ENCODE measurements at places on chromosomes 12 and 14.

GRCh38 chr12:95877622-95878021 lies 18.9 kb downstream of the SNRPF start:
- no peak for DNase-seq

DNA sequence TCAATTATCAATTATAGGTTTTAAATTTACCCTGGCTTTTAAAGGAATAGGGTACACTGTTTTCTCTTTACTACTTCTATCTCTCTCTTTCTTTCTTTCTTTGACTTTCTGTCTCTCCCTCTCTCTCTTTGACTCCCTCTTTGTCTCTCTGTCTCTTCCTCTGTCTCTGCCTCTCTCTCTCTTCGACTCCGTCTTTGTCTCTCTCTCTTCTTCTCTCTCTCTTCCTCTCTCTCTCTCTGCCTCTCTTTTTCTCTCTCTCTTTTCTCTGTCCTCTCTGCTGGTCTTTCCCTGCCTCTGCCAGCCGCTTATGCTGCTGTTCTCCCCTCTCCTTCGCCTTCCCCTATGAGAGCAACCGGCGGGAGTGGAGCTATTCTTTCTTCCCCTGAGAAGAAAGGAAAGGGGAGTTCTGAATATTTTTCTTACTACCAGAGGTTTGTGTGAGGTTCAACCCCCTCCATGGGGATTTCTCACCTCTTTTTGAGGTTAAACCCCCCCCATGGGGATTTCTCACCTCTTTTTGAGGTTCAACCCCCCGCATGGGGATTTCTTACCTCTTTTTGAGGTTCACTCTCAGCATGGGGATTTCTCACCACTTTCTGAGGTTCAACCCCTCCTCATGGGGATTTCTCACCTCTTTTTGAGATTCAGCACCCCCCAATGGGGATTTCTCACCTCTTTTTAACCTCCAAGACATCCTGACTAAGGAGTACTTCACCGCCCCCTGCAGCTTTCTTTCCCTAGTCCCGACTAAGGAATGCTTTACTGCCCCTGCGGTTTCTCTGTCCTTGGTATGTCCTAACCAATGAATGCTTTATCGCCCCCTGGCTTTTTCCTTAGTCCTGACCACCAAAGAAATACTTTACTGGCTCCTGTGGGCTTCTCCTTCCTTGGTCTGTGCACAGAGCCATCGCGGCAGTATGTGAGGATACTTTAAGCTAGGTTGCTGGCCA lies 27.4 kb upstream of the DDHD1 start:
- peak; percentile 23 for DNase-seq

DNA sequence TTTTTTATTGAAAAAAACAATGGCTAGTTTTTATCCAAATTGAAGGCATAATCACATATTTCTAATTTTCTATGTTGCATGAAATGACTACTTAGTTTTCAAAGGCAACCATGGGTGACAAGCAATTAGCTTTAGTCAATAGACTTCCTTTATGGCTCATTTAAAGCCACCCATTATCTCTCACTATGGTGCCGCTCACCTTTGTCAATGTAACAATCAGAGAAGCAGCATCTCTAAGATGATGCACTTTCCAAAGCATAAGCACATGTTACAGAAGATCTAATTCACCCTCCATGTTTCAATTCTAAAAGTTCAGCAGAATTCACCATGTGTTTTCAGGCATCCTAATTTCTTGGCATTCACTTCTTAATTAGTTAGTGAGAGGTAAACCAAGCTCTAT lies 166.6 kb upstream of the RPL10L start:
- DNase-seq = no peak

- no peak for DNase-seq
These were observed 162.9 kb upstream of the SYT10 start for GRCh38 chr12:33602515-33602914.

- no peak for DNase-seq
These were observed 216.7 kb downstream of the NUAK1 start for GRCh38 chr12:105921872-105922669.

DNA sequence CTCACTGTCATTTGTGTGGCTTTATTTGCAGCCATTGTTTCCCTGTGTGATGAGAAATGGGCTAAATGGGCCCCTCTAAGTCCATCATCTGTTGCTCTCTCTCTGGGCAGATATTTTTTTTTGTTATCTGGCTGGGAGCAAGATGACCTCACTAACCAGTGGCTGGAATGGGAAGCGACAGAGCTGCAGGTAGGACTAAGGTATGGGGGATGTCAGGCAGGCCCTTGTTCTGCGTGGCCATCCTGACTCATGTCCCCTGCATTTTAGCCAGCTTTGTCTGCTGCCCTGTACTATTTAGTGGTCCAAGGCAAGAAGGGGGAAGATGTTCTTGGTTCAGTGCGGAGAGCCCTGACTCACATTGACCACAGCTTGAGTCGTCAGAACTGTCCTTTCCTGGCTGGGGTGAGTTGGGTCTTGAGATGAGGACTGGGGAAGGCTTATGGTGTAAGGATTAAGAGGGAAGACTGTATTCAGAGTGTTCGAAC lies 1.3 kb downstream of the MARS1 start:
- DNase-seq = peak; percentile 27

GRCh38 chr12:92300777-92301176 lies 155.1 kb upstream of the BTG1 start:
- DNase-seq = no peak

DNA sequence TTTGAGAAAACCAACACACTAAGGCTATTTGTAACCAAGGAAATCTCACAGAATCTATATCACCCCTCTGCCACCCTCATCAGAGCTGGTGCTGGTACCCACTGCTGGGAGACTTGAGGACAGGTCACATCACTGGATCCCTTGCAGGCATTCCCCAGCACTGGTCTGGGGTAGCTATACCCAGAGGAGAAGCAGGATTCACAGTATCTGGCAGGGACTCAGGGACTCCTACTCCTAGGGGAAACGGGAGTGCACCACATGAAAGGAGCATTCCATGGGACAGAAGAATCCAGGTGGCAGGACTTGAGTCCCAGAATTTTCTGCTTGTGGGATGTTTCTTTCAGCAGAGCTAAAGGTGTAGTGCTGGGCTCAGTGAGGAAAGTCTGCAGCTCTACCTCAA lies 223.2 kb downstream of the ADGRD1 start:
- DNase-seq = no peak

DNA sequence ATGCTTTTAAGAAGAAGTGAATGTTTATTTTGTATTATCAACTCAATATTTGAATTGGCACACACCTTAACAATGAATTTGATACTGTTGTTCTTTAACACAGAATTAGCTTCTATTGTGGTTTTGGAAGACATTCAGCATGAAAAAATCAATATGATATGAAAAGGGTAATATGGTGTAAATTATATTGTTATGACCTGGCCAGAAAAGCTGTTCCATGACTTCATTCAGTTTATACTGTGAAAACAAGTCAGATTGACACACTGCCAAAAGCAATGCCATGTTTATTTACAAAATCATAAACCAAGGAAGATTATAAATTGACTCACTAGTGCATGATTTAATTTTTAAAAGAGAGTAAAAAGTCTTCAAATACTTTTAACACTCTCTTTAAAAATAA lies 851.4 kb upstream of the SEL1L start:
- DNase-seq = no peak

- DNase-seq = peak; percentile 26
These were observed at the start of gene PPP1R36 for GRCh38 chr14:64549791-64550620. Gene PPP1R36 (plus strand): TSS chr14:64549961. CDS start chr14:64549998, 37 bp downstream.

DNA sequence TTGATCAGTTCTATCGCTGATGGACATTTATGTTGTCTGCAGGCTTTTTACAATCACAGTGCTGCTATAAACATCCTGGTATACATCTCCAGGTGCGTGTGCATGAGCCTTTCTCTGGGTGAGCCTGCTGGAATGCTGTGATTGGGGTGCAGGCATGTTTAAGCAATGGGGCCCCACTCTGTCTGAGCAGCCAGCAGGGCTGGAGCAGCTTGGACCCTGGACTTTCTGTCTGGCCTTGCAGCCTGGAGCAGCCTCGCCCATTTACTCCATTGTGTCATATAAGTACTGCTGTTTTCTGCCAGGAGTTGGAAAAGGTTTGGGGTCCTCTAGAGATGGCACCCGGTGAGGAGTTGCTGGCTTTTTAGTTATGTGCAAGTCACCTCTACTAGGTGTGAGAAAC lies 199.0 kb downstream of the KIF26A start:
- no peak for DNase-seq

- no peak for DNase-seq
These were observed 230.0 kb upstream of the SRRM4 start for GRCh38 chr12:118751355-118751754.

GRCh38 chr12:31466768-31467167 lies 124.2 kb downstream of the DENND5B start:
- DNase-seq = peak; percentile 51

DNA sequence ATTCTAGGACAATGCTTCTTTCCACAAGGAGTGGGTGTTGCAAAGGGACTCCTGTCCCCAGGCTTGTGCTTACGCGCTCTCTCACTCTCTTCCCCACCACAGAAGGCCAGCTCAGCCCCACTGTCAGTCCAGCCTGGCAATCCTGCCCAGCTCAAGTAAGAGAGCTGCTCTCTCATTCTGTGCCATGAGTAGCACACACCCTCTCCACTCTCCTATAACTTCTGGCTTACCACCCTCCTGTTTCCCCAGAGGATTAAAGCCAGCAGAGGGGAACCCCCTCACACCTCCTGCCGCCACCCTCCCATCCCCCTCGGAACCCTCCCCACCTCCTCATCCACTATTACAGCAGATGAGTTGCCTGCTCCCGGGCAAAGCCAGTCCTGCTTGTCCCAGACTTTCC lies 17.1 kb downstream of the NCKAP5L start:
- DNase-seq = no peak

DNA sequence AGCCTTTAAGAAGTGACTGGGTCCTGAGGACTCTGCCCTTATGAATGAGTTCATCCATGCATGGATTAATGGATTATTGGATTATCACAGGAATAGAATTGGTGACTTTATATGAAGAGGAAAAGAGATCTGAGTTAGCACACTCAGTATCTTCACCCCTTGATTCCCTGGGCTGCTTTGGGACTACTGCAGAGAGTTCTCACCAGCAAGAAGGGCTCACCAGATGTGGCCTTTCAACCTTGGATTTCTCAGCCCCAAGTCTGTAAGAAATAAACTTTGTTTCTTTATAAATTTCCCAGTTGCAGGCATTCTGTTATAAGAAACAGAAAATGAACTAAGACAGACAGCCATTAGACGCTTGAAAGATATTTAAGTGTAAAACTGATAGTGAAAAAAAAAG lies 509.2 kb downstream of the FLRT2 start:
- no peak for DNase-seq

DNA sequence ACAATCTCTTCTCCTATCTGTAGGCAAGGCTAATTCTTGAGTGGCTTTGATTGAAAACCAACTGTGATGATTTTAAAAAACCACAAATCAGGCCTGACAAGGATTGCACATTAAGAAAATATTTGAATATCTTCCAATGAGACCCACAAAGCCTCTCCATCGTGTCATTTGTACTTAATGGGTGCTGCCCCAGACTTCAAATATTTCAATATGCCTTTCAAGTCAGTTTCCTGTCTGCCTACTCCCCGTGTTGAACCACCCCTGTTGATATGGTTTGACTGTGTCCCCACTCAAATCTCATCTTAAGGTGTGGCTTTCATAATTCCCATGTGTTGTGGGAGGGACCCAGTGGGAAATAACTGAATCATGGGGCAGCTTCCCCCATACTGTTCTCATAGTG lies 159.7 kb upstream of the EGLN3 start:
- no peak for DNase-seq

DNA sequence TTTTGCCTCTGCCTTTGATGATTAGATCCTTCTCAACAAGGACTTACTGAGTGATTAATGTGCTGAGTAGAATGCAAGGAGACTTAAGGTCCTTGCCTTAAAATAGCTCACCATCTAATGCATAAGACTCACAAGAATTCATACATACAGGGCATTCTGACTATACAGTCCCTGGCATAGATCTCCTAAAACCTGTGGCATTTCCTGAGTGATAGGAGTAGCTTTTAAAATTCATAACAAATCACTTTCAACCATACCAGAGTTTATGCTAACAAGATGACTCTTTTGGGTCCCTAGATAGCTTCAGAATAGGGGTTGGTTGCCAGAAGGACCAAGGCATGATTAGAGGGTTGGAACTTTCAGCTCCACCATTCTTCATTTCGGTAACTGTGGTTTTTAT lies 48.8 kb downstream of the STXBP6 start:
- peak; percentile 62 for DNase-seq

DNA sequence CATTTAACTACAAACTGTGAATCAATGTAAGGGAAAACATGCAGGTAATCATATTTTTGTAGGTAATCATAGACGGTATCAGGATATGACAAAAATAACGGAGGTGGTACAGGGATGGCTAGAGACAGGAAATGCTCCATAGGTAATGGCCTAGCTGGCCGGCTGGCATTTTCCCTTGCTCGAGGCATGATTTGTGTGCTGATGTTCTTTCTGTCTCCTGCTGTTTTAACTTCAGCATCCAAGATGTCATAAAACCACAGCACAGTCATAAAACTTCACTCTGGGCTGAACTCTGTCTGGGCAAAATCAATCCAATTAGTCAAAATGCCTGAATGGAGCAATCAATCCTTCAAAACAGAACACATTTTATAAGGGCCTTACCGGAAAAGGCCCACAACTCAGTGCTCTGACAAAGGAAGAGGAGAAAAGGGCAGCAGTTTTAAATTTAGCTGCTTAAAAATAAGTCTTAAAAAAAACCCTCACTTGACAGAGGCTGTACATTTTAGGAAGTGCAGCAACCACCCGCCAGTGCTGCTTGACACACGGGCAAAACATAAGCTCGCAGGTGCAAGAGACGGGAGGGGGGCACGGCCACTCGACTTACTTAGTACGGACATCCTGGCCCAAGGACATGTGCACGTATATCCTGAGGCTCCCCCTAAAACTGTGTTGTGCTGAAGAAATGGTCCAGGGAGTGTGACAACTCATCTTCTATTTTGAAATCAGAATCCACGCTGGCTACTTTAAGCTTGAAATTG lies 40.5 kb upstream of the GPR68 start:
- no peak for DNase-seq

DNA sequence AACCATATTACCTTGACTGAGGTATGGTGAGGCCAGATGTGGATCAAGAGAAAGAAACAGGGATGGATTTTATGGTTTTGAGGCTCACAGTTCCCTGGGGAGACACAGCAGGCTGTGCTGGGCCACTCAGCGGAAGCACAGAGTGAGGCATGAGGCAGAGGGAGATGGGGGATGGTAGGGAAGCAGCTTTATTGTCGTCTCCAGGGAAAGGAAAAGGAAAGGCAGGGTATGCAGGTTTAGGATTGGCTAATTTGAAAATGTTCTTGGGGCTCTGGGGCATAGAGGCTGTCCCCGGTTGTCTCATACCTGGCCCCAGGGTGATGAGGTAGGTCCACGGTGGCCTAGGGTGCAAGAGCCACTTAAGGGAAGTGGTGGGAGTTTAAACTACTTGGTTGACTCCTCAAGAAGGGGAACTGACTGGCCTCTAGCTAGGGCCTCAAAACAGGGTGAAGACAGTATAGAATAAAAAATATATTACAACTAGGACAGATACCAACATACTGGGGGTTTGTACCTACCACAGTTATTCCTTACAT lies 322.8 kb downstream of the RGS6 start:
- no peak for DNase-seq

DNA sequence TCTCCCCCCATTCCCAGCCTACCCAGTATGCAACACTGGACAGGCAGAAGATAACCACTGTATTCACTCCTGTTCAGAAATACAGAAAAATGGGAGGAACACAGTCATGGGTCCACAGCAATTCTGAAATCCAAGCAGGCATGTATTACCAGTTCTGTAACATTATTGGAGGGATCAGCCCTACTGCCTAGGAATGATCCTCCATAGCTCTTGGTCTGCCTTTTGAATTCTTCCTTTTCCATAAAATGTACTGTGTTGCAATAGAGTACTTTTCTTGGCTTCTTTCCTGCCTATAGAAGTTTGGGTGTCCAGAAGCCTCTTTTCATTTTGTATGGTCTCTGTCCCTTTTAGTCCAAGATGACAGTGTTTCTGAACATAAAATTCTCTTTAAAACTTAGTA lies 46.5 kb downstream of the SPATS2 start:
- DNase-seq = no peak

Data from fibroblast of lung (primary cell).